Left renal pelvis (tissue), 4 donors: ENCODE measurements at places on chromosomes 7 and 10. TPM values are rescaled to one million over a fixed set of nuclear protein-coding genes. Genes with fewer than 3 reads are reported as not detected.

DNA sequence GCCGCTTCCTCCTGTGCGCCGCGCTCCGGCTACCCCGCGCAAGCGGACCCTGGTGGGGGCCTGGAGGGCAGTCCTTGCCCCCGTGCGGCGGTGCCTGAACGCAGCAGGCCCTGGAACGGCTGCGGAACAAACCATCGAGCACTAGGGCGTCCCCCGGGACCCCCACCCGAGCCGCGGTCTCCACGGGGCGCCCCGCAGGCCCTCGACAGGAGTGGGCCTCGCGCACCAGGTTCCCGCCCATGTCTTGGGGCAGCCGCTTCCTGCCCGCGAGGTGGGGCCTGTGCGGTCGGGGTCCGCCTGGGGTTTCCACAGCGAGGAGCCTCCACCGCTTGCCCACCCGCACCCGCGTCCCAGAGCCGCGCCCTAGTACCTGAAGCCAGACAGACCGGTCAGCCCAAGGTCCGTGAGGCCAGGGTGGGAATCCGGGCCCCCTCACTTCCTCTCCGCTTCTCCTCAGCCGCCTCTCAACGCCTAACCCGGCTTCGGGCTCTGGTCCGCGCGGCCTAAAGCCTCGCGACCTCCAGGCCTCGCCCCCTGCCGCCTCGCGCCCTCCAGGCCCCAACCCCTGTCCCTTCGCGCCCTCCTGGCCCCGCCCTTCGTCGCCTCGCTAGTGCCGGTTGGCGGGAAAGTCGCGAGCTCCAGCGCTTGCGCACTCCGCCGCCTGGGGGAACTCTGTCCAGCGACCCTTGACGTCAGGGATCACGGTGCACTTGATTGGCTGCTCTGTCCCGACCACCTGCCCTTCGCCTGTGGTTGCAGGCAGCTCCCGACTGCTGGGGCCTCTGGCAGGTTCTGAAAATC is 7.0 kb upstream of the GBX1 start:
- DNase-seq = no peak

GRCh38 chr10:21919906-21920305 is 83.6 kb downstream of the DNAJC1 start:
- DNase-seq = no peak

DNA sequence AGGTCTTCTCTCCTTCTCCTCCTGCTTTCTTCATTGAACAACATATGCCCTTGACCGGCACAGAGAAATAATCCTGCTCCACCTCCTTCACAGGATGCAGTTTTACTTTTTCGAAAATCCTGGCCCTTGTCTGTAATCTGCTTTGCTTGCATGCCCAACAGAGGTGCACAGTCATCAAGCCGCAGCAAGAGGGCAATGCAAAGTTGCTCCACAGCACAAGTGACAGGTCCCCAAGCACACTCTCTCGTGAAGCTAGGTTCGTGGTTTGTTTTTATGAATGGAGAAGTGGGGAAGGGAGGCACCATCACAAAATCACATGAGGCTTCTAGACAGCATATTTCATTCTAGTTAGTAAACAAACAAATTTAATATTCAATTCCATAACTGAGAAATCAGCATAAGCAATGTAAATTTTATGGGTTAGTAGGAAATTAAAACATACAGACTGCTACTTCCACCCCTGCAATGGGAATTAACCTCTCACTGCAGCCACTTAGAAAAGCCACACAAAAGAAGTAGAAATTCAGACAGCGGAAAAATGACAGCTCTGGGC is 178.8 kb downstream of the TPK1 start:
- no peak for DNase-seq

DNA sequence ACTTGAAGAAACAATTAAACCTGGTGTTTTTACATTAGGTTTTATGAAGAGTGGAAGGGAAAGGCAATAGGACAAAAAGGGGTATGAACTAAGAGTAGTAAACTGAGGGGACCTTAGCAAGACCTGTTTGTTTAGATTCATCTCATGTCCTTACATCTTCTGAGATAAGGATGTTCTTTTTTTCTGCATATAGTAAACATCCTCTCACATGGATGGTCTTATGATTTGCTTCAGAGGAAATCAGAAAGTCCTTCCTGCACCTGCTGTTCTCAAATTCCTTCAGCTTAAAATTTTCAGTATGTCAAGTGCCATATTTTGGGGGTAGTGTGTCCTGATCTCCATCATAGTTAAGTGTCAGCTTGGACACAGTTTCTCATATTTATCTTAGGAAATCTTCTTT is 232.6 kb downstream of the ADK start:
- no peak for DNase-seq

DNA sequence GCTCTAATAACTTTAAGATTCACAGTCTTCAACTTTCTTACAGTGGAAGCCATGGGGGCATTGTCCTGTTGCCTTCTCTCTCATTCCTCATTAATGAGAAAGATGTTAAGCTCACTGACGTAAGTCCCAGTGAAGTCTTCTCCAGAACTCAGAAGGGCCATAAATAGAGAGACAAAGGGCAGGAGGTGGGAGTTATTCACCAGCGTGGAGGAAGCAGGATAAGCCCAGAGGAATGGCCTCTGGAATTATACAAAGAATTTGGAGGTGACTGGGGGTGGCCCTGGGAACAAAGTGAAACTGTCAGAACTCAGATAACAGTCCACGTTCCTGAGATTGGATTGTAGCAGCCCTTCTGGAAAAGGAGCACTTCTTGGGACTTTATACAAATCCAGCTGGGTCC is 52.4 kb downstream of the SORBS1 start:
- DNase-seq = no peak

DNA sequence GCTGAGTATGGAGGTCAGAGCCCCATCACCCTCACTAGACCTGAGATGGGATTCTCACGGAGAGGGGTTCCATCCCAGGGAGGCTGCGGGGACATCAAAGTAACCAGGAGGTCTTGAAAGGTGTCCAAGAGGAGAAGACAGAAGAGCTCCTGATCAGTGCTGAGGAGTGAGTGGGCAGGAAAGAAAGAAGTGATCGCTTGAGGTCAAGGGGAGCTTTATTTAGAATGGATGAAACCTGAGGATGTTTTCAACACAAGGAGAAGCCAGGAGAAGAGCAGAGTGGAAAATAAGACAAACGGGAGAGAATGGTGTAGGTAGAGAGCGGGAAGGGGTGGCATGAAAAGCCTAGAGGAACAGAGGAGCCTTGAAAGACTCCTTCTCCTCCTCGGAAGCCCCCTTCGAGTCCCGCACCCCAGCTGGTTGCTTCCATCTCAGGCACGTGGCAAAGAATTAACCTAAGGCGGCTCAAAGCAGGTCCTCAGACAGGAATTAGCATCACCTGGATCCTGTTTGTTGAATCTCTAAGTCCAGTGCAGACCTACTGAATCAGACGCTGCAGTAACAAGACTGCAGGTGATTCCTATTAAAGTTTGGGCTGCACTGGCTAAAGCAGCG is 5.8 kb downstream of the SVIL start:
- no peak for DNase-seq

- DNase-seq = no peak
These were observed 264.8 kb downstream of the PTPRN2 start for GRCh38 chr7:158322616-158323530.

DNA sequence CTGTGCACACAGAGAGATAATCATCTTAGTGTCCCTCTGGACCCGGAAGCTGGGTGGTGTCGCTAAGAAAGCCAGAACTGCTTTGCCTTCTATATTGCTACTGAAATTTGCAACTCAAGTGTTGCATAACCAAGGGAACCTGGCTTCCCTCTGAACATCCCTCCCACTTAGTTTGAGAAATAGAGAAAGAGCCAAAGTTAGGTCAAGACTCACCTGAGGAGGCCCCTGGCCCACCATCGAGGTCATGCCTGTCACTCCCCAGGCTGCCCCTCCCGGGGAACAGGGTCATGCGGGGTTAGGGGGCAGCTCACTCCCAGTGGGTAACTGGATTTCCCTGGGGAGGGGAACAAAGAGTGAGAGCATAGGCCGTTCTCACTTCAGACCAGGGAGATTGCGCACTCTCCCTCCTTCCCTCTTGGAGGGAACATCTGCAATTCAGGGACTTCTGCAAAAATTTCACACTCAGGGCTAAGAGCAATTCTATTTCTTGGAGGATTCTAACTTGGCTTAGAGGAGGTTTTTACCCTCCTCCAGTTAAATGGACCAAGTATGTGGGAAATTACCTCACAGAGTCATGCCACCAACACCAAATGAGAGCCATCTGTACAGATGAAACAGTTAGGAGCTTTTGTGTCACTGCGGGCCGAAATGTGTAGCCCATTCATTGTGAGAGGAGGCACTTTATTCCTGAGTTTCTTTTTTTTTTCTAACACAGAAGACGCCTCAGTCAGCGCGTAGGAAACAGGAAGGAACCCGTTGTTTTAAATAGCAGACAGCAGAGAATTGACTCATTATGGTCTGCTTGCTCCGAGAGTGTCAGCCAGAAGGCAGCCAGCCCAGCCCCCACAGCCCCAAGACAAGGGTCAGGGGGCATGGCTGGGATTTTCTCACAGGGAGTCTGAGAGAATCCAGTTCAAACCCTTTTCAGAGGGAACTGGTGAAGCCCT is 221.3 kb downstream of the ARHGAP12 start:
- DNase-seq = no peak

DNA sequence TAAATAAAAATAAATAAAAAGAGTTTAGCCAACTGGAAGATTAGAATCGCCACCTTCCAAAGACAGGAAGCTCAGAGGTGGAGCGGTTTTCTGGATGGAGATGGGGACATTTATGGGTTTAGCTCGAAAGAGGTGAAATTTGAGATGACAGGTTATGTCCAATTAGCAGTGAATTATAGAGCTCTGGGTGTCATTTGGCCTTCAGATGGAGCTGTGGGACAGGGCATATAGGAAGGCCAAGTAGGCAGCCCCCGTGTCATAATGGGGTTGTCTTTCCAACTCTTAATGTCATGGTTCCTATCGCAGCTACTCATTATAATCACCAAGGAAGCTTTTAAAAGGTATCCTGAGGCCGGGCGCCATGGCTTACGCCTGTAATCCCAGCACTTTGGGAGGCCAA is 21.0 kb upstream of the EEPD1 start:
- DNase-seq = no peak

DNA sequence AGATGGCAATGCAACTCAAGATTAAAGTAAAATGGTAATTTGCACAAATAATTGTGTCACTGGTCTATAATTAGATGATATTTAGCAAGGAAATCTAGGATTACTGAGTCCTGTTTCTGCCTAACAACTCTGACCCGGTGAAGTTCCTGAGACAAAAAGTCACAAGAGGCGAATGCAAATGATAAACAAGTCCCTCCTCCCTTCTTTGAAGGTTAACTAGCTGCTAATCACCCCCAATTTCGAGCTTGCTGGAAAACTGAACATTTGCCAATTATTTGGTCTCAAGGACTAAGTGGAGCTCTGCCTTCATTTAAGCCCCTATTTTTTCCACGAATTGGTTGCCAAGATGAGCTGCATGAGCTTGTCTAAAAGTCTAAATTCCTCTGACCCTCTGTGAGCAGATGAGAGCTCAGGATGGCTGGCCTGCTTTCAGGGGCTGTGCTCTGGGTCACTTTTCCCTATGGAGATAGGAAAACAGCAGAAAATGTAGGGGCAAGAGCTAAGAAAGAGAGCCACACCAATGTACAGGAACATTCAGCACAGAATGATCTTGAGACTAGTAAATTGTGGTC is 127.3 kb downstream of the MBL2 start:
- DNase-seq = no peak

- DNase-seq = no peak
These were observed 25.2 kb downstream of the HTRA1 start for GRCh38 chr10:122486406-122487080.

- DNase-seq = no peak
These were observed 885.0 kb upstream of the LRRN3 start for GRCh38 chr7:110205899-110206298.

DNA sequence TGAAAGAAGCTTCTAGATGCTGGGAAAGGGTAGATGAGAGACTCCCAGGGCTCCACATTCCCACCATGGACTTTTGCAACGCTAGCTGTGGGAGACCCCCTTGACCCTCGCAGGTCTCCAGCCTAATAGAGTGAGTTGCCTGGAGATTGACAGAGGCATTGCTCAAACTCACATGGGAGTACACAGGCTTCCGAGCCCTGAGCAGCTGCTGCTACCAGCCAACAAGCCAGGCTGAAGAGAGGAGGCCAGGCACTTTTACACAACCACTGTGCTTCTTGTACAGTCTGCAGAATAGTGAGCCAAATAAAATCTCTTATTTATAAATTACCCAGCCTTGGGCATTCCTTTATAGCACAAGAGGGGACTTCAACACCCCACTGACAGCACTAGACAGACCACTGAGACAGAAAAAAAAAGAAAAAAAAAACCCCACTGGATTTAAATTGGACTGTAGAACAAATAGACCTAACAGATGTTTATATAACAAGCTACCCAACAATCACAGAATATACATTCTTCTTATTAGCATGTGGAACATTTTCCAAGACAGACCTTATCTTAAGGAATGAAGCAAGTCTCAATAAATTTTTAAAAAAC is 146.2 kb downstream of the ZFAND4 start:
- DNase-seq = no peak

PRF1 gene
- polyA plus RNA-seq = 0.96 TPM

BUB3 gene
- polyA plus RNA-seq = 115 TPM

ACSM6 gene
- polyA plus RNA-seq = 0.21 TPM
